Astrocyte (in vitro differentiated cells and primary cell): ENCODE measurements at places on chromosomes 7 and 10. TPM values are rescaled to one million over a fixed set of nuclear protein-coding genes. Genes with fewer than 3 reads are reported as not detected.

Gene GCK
- 0.24 TPM in 1 of 2 replicates, not detected in the other for total RNA-seq

Gene THSD7A
- total RNA-seq = 1.4 and 3.5 TPM in 2 replicates

Gene ELOVL3
- 0.48 and 0.62 TPM in 2 replicates for total RNA-seq

Gene GSDME
- 25.0 and 27.7 TPM in 2 replicates for total RNA-seq

Gene ITGB8
- total RNA-seq = 10.8 and 11.1 TPM in 2 replicates

Gene SPDYE8
- total RNA-seq = not detected in 2 replicates

Gene PNLIPRP3
- not detected in 2 replicates for total RNA-seq

Gene PTPN20
- total RNA-seq = not detected in 2 replicates

Gene FGFBP3
- 1.9 and 3.3 TPM in 2 replicates for total RNA-seq

Gene MMRN2
- total RNA-seq = 0.27 and 0.46 TPM in 2 replicates

Gene BMS1
- total RNA-seq = 24.0 and 26.3 TPM in 2 replicates

Gene ZFAND4
- 4.6 and 4.9 TPM in 2 replicates for total RNA-seq

Gene SEMA3E
- 3.7 and 4.6 TPM in 2 replicates for total RNA-seq

Gene HIPK2
- total RNA-seq = 34.3 and 35.8 TPM in 2 replicates

Gene ZNF394
- total RNA-seq = 20.0 and 25.7 TPM in 2 replicates

Gene GSTO2
- total RNA-seq = 1.2 and 1.9 TPM in 2 replicates

Gene NT5C2
- total RNA-seq = 89.4 and 113 TPM in 2 replicates

Gene LRRN3
- 1.8 and 2.2 TPM in 2 replicates for total RNA-seq

Gene NUTM2B
- 0.70 TPM in 1 of 2 replicates, not detected in the other for total RNA-seq

Gene CTNNA3
- total RNA-seq = 0.73 and 0.75 TPM in 2 replicates

Gene FAM237B
- total RNA-seq = not detected in 2 replicates
